GM04503 (cell line): ENCODE measurements at places on chromosomes 16 and 17.

DNA sequence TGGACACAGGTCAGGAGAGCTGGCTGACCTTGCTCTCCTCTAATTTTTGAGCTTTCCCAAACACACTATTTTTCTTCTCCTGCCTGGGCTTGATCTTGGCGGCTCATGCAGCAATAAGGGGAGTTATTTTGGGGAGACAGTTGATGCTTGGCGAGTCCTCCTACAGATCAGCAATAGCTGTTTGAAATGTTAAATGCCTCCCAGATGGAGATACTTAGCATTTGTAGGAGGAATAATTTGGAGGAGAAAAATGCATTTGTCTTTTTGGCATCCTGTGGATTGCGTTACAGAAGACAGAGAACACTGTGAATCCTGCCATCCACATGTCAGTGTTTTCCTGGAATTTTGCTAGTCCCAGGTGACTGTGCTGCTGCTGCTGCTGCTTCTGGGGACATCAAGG, 328.0 kb upstream of the XYLT1 start:
- DNase-seq: no peak

DNA sequence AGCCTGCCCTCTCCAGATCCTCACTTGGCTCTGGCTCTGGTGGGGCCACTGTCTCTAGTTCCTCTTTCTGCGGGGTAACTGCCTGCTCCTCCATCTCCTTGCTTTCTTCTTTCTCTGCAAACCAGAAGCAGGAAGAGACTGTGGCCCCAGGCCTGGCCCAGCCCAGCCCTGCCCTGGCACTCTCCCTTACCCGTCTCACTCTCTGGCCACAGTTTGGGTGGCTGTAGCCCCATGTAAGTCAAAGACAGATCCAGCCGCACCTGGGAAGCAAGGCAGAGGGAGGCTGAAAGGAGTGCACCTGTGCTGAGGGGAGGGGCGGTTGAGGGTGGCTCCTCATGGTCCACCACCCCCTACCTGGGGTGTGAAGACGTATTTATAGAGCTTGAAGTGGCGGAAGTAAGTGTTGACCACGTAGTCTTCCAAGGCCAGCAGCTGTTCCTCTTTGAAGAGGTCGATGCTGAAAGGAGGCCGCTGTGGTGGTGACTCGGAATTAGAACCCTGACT, 2.8 kb downstream of the CFAP119 start:
- DNase-seq: no peak

DNA sequence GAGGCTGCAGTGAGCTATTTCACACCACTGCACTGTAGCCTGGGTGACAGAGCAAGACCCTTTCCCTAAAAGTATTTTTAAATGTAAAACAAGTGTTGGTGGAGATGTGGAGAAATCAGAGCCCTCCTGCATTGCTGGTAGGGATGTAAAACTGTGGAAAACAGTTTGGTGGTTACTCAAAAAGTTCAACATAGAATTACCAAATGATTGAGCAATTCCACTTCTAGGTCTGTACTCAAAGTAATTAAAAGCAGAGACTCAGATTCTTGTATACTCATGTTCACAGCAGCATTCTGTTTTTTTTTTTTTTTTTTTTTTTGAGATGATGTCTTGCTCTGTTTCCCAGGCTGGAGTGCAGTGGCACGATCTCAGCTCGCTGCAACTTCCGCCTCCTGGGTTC, 141.8 kb downstream of the PITPNC1 start:
- DNase-seq: peak; percentile 67

DNA sequence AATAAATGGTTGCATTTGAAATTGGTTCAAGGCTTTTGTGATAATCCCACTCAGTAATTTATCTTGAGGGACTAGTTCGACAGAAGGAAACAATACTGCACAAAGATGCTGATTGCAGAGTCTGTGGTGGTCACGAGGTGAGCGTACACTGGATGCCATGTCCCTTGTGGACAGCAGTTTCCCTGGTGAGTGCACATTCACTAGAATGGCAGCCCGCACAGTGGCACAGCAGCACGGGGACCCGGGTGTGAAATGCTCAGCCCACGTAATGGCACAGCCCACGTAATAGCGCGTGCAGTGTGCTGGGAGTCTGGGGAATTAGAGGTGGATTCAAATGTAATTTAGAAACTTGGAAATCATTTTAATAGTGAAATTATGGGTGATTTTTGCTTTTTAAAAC, 154.0 kb downstream of the LGALS9B start:
- no peak for DNase-seq

GRCh38 chr16:2530629-2531318, 434 bp downstream of the CEMP1 start:
- DNase-seq: no peak

GRCh38 chr17:59756236-59756818, 48.9 kb downstream of the VMP1 start:
- DNase-seq: peak; percentile 95

- DNase-seq: peak; percentile 60
Measured at GRCh38 chr17:35726127-35726952, 5.1 kb upstream of the RASL10B start.

GRCh38 chr17:82031885-82032627, 578 bp downstream of the RAC3 start:
- no peak for DNase-seq

GRCh38 chr17:38996660-38997337, 29.6 kb upstream of the FBXO47 start:
- no peak for DNase-seq

GRCh38 chr17:31095236-31096105, 694 bp downstream of the NF1 start:
- no peak for DNase-seq

DNA sequence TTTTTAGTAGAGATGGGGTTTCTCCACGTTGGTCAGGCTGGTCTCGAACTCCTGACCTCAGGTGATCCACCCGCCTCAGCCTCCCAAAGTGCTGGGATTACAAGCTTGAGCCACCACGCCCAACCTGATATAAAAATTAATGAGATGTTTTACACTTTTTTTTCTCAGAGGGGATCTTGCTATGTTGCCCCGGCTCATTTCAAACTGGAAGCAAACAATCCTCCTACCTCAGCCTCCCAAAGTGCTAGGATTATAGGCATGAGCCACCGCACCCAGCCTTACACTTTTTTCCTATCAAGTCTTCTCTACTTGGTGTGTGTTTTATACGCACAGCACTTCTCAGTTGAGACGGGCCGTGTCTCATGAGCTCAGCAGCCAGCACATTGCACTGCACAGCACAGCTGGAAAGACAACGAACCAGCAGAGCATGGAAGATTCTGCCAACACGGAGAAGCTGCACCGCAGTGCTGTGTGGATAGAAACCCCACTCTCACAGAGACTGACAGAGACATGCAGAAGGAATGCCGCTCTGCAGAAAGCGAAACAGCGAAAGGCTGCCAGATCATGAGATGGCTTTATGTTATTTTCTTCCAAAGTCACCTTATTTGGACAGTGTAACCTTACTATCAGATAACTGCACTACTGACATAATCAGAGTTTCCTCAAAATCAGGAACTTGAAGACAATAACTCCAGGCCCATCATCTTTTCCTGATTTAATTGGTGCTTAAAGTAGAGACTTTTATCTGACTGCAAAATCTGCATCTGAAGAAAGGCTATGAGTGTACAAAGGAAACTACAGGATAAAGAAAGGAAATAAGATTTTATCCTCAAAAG, 6.5 kb upstream of the QRICH2 start:
- DNase-seq: no peak

DNA sequence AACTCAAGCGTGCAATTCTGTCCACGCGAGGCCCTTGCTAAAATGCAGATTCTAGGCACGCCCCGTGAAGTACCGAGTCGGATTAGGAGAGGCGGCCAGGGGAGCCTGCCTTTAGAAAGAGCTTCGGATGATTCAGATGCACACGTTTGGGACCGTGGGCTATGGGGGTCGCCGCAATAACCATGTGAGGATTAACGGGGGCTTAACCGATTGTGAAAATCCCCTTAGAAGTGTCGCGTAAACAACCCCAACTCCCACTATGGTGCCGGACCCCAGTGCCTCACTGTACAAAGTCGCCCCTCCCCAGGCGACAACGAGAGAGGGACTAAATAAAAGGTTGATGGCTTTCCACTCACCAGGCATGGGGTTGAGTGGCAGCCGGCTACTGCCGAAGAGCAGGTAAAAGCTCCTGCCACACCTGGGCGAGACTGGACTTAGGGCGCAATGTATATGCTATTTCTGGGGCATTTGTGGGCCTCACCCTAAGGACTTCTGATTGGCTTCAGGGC, 635 bp upstream of the SP2 start:
- DNase-seq: no peak

DNA sequence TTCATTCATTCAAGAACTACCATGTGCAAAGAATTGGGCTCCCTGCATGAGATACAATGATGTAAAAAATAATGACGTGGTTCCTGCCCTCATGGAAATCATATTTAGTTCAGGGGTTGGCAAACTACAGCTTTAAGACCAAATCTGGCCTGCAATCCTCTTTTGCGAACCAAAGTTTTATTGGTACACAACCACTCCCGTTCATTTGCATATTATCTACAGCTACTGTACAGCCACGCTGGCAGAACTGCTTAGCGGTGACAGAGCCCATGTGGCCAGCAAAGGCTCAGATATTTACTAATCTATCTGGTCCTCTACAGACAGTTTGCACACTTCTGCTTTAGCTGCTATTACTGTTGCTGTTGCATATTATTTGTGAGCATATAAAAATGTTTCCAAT, 167.7 kb downstream of the XYLT1 start:
- DNase-seq: no peak
